ENCODE measurements at places on chromosomes 2 and 18. TPM values are rescaled to one million over a fixed set of nuclear protein-coding genes. Genes with fewer than 3 reads are reported as not detected.

The DNAH6 gene
- 8.8 TPM for total RNA-seq

The NGEF gene
- 16.8 TPM for total RNA-seq

The REG3A gene
- total RNA-seq, result not detected

The ZNF892 gene
- total RNA-seq, result 11.9 TPM

The TXNDC9 gene
- total RNA-seq, result 26.7 TPM

The RAB12 gene
- 42.3 TPM for total RNA-seq

The KIAA2012 gene
- total RNA-seq, result 0.63 TPM

The TTN gene
- total RNA-seq, result 0.27 TPM

The VAMP8 gene
- total RNA-seq, result 0.75 TPM

The ADD2 gene
- total RNA-seq, result 3.0 TPM

The CCDC138 gene
- total RNA-seq, result 12.1 TPM

GRCh38 chr2:62265106-62265505 lies 69.2 kb downstream of the B3GNT2 start:
- ATAC-seq, result no peak

- ATAC-seq, result peak; percentile 81
Measured at GRCh38 chr2:123993728-123994323, 31.3 kb upstream of the CNTNAP5 start.

DNA sequence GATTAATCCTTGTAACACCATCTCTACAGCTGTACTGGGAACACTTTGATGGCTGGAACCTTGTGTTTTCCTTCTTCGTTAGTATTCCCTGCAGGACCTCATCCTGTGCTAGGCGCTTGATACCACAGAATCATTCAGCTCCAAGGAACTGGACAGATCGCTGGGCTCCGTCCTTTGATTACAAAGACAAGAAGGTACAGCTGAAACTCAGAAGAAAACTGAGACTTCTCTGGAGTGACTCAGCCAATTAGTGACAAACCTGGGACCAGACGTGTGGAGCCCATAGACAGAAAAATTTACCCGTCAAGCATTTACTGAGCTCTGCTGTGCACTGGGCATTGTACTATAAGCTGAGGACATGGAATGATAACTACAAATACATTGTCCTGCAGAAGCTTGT lies 67.3 kb downstream of the NCKAP5 start:
- no peak for ATAC-seq

DNA sequence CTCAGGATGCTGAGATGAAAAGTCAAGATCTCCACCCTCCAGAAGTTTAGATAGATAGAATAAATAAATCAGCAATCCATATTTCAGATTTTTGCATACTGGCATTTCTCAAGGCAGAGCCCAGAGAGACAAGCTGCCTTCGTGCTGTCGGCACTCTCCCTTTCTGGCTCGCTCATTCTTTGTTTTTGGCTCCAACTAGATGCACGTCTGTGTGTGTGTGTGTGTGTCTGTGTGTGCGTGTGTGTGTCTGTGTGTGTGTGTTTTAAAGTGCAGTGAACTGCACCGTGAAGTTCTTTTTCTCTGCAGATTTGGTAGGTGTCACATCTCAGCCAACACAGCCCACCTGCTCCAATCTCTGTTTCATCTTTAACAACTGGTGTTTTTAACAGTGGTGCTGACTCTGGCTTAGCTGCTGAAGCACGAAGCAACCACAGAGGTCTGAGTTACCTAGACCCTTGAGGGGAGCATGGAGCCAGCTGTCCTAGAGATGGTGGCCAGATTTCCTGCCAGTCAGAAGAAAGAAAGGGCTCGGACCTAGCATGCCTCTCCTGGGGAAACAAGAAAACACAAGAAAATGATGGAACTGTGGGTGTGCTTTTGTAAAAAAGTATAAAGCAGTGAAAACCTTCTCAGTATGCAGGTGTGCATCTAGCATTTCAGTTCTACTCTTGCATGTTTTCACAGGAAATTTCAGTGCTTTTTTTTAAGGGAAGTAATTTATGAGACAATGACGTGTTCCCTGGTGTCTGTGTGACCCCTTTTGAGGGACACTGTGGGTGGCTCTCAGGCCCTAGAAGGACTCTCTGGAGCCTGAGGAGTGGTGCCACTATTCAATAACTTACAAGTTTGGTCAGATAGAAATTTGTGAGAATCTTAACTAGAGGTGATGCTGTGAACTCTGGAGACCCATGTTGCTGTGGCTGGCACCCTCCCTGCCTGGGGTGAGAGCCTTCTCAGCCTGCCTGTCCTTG lies 364.3 kb downstream of the RNF144A start:
- ATAC-seq, result no peak

DNA sequence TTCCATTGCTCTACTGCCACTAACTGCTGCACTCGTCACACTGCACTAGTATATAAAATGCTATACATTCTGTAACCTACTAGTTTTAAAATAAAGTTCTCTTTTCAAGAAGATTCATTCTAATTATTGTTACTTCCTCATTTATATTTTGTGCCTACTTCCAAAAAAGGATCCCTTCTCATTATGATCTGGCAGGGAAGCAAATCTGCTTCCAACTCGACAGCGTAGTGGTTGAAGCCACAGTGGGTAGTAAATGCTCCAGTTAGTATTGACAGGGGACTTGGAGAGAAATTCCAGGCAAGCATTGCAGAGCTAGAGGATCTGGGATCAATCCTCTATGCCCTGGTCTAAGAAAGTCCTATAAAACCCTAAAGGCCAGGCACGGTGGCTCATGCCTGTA lies 53.3 kb upstream of the AP1S3 start:
- no peak for ATAC-seq

- ATAC-seq, result no peak
Measured at GRCh38 chr2:121564905-121565304, 34.2 kb downstream of the RNU4ATAC start.

DNA sequence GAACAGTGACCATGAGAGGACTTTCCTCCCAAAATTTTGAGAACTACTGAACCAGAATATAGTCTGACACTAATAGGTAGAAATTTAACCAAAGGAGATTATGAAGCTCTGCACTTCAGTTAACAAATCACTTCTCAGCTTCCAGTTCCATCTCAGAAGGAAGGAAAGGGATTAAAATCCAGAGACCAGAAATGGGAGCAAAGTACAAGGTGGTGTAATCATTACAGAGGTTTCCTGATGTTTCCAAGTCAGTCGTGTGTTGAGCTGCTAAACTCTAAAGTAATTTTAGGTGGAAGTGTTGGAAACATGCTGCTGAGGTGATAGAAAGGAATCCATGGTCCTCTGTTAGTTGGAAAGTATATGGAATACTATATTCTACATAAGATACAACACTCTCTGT lies 10.8 kb downstream of the TYMS start:
- no peak for ATAC-seq

DNA sequence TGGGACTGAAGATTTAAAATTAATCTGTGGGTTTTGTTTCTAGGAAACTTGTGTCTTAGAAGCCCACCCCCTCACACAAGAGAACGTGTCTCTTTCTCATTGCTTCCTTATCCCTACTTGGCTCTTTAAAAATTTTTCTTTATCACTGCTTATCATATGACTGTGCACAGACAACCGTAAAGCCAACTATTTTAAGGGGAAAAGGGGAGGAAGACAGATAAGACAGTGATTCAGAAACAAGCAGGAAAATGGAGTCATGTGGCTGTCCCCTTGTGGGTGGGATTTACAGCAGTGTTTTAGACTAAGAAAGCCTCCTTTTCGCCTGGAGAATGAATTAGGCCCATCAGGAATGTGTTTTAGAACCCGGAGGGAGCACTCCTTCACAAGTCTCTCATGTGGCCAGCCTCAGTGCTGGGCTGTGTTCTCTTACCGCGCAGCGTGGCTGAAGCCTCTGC lies 17.6 kb downstream of the PRKCE start:
- ATAC-seq, result no peak

GRCh38 chr18:336713-337112 lies 68.9 kb upstream of the THOC1 start:
- ATAC-seq, result no peak

GRCh38 chr2:68643011-68643873 lies at the start of gene PROKR1:
PROKR1 (plus strand) TSS chr2:68643579; CDS start chr2:68645822, 2,243 bp downstream.
- peak; percentile 86 for ATAC-seq

DNA sequence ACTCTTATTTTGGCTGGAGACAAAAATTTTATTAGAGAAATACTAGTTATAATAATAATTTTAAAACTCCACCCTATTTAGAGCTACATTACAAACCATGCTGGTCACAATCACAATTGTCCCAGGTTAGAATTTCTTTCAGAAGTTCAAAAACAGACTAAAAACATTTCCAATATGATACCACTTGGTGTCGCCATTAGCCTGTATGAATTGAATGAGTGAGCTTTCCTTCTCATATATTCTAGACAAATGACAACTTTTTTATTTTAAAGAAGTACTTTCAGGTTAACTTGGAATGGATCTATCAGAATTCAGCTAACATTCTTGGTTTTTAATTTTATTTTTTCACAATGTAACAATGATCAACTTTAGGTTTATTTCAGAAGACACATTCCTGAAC lies 48.0 kb downstream of the SERPINB8 start:
- no peak for ATAC-seq

- ATAC-seq, result no peak
Measured at GRCh38 chr2:114651933-114652332, 209.5 kb downstream of the DPP10 start.

DNA sequence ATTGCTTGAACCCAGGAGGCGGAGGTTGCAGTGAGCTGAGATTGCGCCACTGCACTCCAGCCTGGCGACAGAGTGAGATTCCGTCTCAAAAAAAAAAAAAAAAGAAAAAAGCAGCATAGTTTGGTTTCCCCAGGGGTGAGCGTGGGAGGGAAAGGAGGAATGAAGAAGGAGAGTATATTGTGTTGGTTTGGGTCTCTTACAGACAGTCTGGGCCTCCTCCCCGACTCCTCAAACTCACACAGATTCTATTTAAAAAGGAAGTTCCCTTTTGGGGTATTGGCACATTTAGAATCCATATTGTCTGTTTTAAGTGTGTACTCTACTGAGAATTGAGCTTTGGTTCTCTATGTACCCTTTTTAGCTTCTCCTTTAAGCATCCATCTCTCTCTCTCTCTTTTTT lies 27.4 kb upstream of the SLC20A1 start:
- ATAC-seq, result no peak
